ENCODE measurements at places on chromosomes 2 and 18.
A peak's percentile ranks its signal among the peaks of the same experiment; 100 is the strongest.

DNA sequence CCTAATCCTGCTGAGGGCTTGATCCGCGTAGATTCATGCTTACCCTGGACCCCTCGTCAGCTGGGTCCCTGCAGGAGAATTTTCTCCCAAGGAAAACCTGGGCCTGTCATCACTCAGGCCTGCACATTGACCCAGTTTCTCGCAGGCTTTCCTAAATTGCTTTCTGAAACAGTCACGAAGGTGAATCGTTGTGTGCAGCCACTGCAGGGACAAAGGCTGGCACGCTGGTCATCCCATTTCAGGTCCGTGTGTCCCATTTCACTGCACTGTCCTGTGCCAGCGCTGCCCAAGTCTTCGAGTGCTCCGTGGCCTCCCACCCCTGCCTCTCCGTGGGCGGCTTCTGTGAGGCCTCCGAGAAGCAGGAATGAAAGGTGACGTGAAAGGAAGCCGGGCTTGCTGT, 62.8 kb upstream of the YWHAQ start:
- no peak for DNase-seq

- DNase-seq, result no peak
Observed at GRCh38 chr2:27024812-27025211, 8.0 kb upstream of the TMEM214 start.

- no peak for DNase-seq
Observed at GRCh38 chr2:75751824-75752468, 41.2 kb upstream of the GCFC2 start.

GRCh38 chr2:79832511-79833234, 319.8 kb downstream of the CTNNA2 start:
- no peak for DNase-seq

DNA sequence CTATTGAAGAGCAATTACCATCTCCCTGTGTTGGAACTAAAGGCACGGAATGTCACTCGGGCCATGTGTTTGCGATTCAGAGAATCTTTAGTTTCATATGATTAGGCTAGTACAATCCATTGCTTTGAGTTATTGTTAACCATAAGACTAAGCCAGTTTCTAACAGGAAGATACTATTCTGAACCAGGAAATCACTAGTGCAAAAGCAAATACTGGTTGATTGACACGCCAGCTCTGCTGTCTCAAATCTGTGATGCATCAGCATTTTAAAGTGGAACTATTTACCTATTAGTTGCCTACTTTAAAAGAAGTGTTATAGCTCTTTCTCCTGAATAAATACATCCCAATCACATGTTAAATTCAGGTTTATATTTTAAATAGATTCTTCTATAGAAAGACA, 61.9 kb downstream of the AFTPH start:
- DNase-seq, result no peak

DNA sequence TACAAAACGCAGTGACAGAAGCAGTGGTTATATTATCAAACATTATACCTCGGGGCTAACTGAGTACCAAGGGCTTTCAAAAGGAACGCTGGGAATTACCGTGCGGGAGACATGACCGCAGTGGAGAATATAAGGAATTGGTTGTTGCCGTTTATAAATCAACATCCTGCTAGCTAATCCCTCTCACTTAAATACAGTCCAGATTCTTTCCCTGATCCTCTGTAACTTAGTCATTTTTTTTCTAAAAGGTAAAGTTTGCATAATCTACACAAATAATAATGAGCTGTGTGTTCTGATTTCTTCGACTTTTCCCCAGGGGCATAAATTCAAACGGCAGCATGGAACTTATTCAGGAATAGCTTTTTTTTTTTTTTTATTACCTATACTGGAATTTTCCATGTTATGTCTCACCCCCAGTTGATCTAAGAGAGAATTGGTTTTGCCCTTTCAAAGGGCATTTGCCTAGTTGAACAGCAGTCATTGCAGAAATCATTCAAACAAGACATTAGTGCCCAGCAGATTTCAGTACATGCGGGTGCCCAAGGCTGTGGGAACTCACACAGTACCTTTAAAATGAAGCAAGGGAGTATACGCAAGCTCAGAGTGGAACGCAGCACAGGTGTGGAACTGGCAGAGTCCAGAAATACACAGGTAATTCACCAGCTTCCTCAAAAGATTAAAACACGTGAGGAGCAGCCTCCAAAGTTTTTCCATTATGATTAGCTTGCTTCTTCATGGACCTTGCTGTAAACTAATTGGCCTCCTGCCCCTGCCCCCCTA, 63.9 kb downstream of the SMIM21 start:
- no peak for DNase-seq

DNA sequence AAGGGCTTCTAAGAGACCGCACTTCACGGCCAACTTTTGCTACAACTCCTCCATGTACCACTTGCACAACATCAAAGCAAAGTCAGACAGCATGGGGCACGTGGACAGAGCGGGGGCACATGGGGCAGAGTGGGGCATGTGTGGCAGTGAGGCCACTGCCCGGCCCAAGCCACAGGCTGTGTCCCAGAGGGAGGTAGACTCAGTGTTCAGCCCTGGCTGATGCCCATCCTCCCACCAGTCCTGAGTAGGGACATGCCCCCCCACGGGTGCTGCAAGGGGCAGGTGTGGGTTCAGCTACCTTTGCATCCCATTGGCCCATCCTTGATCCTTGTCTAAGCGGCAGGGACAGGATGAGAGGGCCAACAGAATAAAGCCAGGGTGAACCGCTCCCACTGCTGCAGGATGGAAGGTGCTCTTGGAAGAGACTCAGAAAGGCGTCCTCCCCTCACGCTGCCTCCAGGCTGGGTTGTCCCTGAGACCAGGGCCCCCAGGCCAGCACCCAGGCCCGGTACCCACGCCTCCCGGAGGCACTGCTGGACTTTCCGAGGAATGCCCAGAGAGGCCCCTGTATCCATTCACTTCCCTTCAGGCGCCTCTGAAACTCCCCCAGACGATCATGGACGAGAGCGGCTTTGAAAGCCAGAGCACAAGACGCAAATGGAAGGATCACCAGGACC, 218.2 kb downstream of the NDUFA10 start:
- DNase-seq, result no peak

DNA sequence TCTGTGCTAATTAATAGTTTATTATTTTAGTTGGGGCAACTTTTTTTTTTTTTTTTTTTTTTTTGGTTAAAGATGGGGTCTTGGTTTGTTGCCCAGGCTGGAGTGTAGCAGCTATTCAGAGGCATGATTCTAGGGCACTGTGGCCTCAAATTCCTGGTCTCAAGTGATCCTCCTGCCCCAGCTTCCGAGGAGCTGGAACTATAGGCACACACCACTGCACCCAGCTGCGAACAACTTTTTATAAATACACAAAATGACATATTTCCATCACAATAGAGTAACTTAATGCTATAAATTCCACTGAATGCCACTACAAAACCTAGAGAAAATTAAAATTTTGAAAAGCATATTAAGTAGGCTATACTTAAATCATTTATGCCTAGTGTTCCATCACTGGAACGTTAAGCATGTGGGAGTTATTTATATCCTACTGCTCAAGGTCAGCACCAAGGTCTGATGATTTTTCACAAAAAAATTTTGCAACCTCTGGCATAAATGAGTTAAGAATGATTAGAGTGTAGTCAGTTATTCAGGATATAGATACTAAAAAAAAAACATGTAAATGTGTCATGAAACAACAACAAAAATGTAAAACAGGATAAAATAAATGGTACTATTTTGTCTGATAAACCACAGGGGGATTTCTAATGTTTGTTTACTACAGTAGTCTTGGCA, 46.8 kb downstream of the GFPT1 start:
- DNase-seq, result no peak

GRCh38 chr18:29184654-29185053, 1007.7 kb upstream of the CDH2 start:
- DNase-seq, result no peak

DNA sequence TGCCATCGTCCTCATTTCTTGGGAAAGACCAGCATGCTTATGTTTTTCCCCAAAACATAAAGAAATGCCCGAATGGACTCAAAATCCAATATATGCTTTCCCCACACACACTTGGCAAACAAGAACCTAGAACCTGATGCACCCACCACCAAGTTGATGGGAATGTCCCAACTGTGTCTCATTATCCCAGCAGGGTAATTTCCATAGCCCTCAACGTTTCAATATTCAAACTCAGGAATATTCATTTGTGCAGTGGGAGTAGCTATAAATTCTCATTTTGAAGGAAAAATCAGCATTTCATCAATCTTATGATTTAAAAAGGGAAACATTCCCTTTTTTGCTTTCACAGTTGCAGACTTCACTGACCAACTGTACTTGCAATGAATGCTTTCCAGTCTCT, 50.7 kb downstream of the SNORC start:
- DNase-seq, result no peak

DNA sequence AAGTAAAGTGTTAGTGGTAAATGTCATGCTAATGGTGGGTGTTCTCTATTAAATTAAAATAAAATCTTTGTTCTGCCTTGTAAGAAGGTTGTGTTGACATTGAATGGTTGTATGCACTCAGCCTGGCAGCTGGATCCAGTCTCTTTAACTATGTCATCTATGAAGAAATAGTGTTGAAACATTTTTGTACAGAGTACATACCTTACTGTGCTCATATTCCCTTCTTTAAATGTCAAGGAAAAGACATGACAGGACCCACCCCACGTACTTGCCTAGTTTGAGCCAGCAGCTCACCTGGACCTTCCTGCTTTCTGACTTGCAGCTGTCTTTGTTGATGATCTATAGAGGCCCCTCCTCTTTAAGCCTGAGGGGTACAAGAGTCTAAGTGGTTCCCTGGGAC, 85.6 kb upstream of the ST3GAL5 start:
- DNase-seq, result no peak

GRCh38 chr18:41731884-41732283, 223.2 kb upstream of the PIK3C3 start:
- DNase-seq, result no peak

GRCh38 chr2:9552219-9553178, 3.1 kb downstream of the ADAM17 start:
- no peak for DNase-seq

DNA sequence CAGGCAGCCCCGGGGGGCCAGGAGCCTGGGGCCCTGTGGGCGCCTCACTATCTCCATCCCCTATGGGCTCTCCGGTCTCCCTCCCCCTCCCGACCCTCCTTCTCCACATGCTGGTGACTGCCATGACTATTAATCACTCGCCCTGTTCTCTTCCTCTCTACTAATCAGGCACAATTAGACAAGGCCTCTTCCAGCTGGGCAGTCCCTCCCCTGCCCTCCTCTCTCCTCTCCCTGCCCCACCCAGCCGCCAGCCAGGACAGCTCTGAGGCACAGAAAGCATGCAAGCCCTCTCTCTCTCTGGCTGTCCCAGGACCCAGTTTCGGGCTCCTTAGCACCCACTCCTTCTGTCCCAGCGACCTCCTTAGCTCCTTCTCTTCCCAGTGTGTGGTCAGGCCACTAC, 5.8 kb downstream of the ASIC4 start:
- DNase-seq, result no peak

DNA sequence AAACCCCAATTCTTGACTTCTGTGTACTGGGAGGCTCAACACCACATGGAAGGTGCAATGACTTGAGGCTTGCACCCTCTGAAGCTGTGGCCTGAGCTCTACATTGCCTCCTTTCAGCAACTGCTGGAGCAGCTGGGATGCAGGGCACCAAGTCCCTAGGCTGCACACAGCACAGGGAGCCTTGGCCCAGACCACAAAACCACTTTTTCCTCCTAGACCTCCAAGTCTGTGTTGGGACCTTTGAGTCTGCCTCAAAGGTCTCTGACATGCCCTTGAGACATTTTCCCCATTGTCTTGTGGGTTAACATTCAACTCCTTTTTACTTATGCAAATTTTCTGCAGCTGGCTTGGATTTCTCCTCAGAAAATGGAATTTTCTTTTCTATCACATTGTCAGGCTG, 62.6 kb upstream of the KCNE4 start:
- DNase-seq, result no peak

DNA sequence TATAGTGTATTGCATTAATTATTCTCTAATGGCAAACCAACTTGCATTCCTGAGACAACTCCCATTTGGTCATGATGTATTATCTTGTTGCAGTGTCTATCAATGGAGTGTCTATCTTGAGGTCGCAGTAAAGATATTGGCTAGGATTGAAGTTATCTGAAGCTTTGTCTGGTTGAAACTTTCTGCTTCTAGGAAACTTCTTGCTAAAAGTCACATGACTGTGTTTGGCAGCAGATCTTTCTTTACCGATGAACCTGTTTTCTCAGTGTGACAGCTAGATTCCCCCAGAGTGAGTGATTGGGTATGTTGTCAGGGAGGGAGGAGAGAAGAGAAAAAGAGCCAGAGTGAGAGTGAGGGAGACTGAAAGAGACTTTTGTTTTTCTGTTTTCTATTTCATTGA, 119.6 kb downstream of the QPCT start:
- no peak for DNase-seq

- no peak for DNase-seq
Observed at GRCh38 chr2:142472382-142472781, 341.6 kb upstream of the LRP1B start.

- no peak for DNase-seq
Observed at GRCh38 chr18:40930211-40930882, 1024.7 kb upstream of the PIK3C3 start.

DNA sequence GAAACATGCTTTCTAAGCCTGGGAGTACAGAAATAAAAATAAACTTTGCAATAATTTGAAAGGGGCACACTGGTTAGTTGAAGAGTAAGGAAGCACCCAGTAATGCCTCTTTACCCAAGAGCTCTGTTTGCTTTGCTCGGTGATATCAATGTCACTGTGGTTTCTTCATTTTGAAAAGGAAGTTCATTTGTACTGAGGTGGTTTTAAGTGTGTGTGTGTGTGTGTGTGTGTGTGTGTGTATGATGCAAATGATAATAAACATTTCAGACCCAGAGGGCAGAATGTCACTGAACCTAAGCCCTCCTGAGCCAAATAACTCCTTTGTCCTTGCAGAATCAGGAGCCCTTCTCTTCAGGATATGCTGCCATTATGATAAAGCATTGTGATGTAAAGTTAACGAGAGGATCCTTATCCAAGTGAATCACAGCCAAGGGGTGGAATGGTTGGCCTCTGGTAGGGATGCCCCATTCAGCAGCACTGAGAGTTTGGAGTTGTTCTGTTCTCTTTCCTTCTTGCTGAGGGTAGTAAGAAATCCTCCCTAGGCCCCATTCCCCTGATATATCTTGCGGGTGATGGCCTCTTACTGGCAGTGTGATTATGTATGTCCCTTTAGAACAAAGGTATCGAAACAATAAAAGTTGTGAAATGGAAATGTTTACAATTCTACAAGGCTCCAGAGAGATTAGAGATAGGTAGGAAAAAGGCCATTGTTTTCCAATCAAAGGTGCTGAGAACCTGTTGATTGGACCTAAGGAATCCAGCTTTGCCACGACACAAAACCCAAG, 7.6 kb downstream of the ITGA6 start:
- DNase-seq, result no peak

GRCh38 chr2:101743288-101743687, 45.8 kb downstream of the MAP4K4 start:
- DNase-seq, result no peak

DNA sequence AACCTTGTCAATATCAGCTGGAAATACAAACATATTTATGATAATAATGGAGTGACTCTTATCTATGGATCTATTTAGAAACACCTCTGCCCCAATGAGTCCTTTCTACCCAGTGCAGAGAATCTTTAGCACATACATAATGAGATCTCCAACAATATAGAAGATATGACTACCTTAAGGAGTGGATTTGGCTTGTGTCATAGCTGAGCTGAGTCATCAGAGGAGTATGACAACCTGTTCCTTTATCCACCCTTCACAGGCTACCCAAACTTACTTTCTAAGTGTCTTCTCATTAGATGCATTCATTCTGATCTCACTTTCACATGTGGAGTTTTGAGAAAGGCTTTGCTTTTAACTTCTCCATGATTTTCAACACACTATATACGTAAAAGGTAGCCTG, 1218.9 kb downstream of the DSC3 start:
- no peak for DNase-seq

- peak; percentile 61 for DNase-seq
Observed at GRCh38 chr18:32920796-32921787, 148.3 kb upstream of the KLHL14 start.
